SJSA1 (cell line): ENCODE measurements at places on chromosomes 5 and 9. TPM values are rescaled to one million over a fixed set of nuclear protein-coding genes. Genes with fewer than 3 reads are reported as not detected.

Gene PTGES
- total RNA-seq = 2.4 and 5.4 TPM in 2 replicates

Gene PTGDS
- not detected in 2 replicates for total RNA-seq

- no peak for DNase-seq
These were observed 400.0 kb downstream of the DEPDC1B start for GRCh38 chr5:60299944-60300343.

DNA sequence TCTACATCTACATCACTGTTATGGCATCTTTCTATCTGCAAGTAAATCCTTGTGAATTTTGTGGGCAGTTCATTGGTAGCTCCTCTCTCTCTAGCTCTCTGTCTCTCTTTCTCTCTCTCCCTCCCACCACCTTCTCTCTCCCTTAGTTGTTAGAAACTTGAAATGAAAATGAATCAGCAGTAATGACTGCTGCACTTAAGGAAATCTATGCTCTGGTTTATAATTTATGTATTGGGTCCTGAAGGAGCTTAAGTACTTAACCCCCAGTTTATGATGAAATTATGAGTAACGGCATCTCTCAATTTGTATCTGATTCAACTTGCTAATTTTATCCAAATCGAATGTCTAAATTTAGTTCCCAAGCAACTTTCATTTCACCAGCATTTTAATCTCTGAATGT lies 52.0 kb upstream of the PTGER4 start:
- DNase-seq = no peak

DNA sequence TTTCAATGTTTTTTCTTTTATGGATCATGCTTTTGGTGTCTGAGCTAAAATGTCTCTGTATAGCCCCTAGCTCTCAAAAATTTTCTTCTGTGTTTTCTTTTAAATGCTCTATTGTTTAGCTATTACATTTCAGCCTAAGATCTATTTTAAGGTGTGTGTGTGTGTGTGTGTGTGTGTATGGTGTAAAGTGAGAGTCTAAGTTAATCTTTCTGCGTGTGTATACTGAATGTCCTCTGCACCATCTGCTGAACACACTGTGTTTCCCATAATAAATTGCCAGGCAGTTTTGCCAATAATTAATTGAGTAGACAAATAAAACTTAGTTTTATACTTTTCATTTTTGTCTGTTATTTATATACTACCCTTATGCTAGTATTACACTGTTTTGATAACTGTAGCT lies 2096.3 kb upstream of the C9orf72 start:
- no peak for DNase-seq

DNA sequence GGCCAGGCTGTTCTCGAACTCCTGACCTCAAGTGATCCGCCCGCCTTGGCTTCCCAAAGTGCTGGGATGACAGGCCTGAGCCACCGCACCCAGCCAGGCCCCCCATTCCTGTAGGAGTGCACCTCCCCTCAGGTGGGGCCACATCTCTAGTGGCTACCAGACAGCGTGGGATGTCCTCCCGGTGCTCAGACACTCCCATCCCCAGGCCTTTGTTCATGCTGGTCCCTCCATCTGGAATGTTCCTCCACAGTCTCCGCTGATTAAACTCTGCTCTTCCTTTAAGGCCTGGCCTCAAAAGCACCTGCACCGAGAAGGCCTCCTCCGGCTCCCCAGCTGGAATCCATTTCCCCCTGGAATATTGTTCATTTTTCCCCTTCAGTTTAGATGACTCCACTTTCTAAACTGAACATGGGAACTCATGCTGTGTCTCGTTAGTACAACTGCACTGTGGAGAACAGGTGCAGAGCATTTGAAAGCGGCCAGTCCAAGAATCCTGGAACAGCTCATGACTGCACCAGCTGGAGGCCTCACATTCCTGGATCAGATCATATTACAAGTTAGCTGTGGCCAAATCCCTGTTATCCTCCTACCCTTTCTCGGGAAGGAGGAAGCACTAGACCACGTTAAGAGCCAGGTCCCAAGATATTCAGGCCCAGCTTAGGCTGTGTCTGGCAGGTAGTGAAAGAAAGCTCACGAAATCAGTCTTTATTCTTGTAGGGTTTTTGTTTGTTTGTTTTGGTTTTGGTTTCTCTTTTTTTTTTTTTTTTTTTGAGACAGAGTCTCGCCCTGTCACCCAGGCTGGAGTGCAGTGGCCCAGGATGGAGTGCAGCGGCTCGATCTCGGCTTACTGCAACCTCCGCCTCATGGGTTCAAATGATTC lies 10.8 kb upstream of the PRRC2B start:
- no peak for DNase-seq

- DNase-seq = no peak
These were observed 143.4 kb upstream of the ZNF608 start for GRCh38 chr5:124889850-124890249.

GRCh38 chr5:157343842-157344790 lies 78.2 kb downstream of the CYFIP2 start:
- no peak for DNase-seq

DNA sequence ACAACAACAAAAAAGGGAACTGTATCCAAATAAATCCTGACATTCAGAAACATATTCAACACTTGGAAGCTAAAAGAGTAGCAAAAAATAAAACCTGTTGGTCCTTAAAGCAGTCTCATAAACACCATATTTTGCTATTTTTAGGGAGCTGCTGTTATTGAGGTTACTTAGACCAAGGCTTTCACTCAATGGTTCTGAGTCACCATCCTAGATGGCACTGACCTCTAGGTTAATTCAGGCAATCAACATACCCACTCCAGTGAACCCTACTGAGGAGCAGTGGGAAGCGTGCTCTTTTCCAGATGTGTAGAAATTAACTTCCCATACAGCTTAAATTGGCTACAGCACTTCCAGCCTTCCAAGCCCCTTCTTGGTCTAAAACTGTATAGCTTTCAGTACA lies 5.2 kb downstream of the GNAQ start:
- no peak for DNase-seq

- no peak for DNase-seq
These were observed 821.5 kb downstream of the EFNA5 start for GRCh38 chr5:106849266-106849665.

DNA sequence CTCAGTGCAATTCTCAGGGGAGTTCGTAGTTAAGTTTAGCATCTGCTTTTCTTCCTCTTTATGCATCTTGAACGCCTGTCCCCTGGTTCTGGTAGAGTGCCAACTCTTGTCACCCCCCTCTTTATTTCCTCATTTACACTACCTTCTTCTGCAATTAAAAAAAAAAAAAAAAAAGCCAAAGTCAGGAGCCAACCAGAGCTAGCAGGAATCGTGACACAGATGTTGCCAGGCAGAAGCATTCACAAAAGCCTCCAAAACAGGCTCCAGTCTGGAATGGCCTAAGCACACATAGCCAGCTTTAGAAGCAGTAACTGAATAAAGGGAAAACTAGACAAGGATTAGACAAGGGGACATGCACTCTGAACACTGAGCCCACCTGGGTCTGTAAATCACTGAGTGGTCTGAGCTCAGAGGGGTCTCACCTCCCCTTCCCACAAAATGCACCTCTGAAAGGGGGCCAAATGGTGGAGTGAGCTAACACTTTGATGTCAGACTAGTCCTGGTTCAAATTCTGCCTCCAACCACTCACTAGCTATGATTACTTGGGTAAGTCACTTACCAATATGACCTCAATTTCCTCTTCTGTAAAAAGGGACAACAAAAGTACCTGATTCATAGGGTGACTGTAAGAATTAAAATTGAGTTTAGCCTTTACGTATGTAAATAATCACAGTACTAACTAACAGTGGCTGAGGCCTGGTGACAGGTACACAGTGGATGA lies 2.0 kb downstream of the CD74 start:
- peak; percentile 62 for DNase-seq
